ENCODE measurements at places on chromosomes 16 and 17.
A peak's percentile ranks its signal among the peaks of the same experiment; 100 is the strongest.

GRCh38 chr17:54972406-54973138, 4.0 kb downstream of the STXBP4 start:
- no peak for DNase-seq

GRCh38 chr16:75862098-75862386, 135.8 kb upstream of the CPHXL start:
- no peak for DNase-seq

DNA sequence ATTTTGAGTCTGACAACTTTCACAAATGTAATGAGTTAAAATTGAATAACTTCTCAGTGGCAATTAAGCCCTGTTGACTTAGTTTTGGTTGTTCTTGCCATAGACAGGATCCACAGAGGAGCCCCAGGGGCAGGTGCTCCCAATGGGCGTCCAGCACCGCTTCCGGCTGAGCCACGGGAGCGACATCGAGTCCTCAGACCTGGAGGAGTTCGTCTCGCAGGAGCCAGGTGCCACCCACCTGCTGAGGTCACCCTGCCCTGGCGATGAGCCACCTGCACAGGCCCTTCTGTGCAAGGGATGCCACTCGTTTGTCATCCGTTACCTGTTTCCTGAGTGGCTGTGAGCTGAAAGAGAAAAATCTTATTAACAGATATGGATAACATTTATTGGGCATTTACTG, 10.7 kb downstream of the CCDC40 start:
- DNase-seq: no peak

- DNase-seq: no peak
Measured at GRCh38 chr17:67863624-67864247, 38.4 kb downstream of the BPTF start.

DNA sequence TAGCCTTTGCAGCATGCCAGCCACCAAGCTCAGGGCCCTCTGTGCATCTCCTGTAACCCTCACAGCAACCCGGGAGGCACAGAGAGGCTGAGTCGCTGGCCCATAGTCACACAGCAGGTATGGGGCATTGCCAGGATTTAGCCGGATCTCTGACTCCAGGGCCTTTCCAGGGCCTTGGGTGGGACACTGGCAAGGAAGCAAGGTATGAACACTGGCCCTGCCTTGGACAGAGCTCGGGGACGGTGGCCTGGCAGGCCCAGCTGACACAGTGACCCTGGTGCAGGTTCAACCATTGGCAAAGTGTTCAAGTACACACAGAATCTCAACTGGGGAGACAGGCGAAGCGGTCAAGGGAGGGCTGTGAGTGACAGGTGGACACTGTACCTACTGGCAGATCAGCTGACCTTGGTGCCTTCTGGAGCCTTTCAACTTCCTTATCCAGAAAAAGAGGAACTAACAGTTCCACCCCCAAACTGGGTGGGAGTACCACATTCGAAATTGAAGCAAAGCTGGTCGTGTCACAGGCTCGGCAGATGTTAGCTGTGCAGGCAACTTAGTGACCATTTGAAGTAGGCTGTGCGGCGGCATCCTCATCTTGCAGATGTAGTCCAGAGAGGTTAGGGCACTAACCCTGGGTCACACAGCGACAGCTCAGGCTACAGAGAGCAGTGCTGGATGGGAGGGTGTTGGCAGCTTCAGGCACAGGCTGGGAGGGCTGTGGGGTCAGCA, 287.4 kb downstream of the SEC14L1 start:
- no peak for DNase-seq

- peak; percentile 12 for DNase-seq
Measured at GRCh38 chr16:75420987-75421819, 12.1 kb downstream of the CFDP1 start.

GRCh38 chr17:2082003-2082781, 27.3 kb downstream of the HIC1 start:
- DNase-seq: no peak

GRCh38 chr16:75238853-75239541, 12.4 kb downstream of the BCAR1 start:
- DNase-seq: no peak

GRCh38 chr17:50558941-50559614, 1.4 kb upstream of the CACNA1G start:
- DNase-seq: no peak

DNA sequence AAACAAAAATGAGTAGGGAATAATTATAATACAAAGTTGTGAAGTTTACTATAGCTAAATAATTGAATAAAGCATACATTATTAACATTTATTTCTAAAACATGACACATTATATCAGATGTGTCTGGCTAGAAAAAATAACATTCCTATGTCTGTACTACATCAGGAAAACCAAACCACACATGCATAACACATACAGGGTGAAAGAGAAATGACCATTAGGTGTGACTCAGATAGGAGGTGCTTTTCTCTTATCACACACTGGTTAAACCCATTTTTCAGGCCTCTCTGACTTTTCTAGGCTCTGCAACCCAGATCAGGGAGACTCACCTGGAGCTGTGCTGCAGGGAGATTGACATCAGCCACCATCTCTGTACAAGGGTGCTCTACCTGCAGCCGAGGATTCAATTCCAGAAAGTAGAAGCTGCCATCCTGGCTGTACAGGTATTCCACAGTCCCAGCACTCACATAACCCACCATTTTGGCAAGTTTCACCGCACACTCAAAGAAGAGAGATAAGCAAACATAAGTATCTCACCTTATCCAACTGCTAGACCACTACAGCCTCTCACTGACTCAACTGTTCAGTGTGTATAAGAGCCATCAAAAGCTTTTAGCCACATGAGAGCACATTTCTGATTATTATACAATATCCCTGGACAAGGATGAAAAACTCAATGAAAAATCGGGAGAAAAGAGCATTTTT, 116.6 kb upstream of the C17orf78 start:
- no peak for DNase-seq
